ENCODE measurements at places on chromosomes 3 and 15.
A peak's percentile ranks its signal among the peaks of the same experiment; 100 is the strongest.

GRCh38 chr3:188867691-188868265 is 304.0 kb upstream of the TPRG1 start:
- DNase-seq, result no peak

DNA sequence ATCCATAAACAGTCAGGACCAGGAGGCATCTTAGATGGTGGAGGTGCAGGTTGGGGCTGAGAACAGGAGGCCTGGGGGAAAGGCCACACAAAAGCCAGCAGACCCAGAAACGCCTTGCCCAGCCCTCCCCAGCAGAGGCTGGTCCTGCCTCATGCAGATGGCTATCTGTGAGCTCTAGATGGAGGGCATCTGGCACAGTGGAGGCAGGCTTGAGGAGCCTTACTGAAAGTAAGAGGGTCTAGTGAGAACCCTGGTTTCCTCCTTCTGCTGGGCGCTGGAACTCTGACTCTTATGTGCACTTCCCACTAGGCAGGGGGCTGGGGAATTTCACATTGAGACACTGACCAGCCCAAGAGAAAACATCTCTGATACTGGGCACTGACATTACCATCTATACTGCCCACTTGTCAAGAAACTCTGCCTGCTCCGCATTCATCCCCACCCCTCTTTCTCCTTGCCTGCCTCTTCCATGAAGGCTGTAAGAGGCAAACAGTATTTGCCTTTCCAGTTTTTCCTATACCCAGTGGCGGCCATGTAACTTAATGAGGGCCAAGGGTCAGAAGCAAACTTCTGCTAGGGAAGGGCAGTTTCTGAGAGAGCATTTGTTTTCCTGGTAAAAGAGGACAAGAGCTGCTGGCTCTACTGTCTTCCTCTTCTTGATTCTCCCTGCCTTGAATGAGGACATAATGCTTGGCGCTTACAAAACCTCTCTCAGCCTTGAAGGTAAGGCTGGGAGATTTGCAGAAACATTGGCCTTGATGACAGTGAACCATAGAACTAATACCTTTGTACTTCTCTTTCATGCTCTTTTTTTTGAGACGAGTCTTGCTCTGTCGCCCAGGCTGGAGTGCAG is 4.4 kb upstream of the SCN5A start:
- no peak for DNase-seq

DNA sequence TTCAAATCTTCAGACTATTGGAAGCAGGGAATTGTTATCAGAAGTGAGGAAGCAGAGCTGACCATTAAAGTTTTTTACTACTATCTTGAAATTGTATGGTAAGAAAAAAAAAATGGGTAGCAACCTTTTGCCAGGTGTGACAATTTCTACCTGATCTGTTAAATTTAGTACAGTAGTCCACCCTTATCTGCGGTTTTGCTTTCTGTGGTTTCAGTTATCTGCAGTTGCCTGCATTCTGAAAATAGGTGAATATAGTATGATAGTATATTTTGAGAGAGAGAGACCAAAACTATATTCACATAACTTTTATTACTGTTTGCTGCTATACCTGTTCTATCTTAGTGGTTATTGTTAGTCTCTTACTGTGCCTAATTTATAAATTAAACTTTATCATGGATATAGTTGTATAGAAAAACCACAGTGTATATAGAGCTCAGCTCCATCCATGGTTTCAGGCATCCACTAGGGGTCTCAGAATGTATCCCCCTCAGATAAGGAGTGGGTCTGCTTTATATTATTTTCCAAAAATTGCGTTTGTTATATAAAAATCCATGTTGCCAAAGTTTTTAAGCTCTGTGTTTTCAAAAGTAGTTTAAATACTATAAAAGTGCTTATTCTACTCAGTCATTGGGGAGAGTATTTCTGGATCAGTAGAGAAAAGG is 69.9 kb downstream of the PTPRG start:
- DNase-seq, result no peak

DNA sequence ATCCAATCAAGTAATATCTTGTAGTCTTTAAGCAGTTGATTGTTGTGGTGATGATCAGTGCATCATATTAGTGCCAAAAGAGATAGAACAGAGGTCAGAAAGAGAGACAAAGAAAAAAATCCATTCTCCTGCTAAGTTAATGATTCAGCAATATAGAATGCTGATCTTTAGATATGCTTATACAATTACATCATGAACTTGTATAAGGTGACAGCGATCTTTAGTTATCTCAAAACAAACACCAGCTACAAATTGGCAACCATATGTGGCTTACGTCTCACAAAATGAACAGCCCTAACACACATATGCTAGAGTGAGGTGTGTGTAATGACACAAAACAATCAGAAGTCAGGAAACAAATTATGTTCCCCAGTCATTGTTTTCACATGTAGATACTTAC is 12.5 kb downstream of the LSAMP start:
- no peak for DNase-seq

- DNase-seq, result no peak
These were observed 114.2 kb upstream of the THRB start for GRCh38 chr3:24608701-24609390.

- no peak for DNase-seq
These were observed 145.7 kb upstream of the NPHP3 start for GRCh38 chr3:132867956-132868355.

DNA sequence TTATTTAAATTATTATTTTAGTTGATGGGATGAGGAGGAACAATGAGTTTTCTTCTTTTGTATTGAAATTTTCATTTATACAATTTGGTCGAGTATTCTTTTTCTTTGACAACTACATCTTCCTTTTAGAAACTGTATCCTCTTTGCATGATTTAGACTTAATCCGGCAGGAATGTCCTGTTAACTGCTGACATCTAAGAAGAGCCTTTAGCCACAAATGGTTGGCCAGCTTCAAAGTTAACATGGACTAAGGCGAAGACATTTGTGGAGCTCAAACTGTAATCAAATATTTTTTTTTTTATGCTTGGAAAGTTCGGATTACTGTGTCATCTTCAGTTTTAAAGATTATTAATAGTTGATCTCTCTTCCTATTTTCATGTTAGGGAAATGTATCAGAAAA is 43.2 kb downstream of the RIOX2 start:
- no peak for DNase-seq

GRCh38 chr3:145170121-145170520 is 990.9 kb downstream of the PLOD2 start:
- DNase-seq, result no peak

- no peak for DNase-seq
These were observed at the start of gene NR1I2 for GRCh38 chr3:119781330-119782198. TSS of gene NR1I2 (plus strand) at chr3:119782101.

DNA sequence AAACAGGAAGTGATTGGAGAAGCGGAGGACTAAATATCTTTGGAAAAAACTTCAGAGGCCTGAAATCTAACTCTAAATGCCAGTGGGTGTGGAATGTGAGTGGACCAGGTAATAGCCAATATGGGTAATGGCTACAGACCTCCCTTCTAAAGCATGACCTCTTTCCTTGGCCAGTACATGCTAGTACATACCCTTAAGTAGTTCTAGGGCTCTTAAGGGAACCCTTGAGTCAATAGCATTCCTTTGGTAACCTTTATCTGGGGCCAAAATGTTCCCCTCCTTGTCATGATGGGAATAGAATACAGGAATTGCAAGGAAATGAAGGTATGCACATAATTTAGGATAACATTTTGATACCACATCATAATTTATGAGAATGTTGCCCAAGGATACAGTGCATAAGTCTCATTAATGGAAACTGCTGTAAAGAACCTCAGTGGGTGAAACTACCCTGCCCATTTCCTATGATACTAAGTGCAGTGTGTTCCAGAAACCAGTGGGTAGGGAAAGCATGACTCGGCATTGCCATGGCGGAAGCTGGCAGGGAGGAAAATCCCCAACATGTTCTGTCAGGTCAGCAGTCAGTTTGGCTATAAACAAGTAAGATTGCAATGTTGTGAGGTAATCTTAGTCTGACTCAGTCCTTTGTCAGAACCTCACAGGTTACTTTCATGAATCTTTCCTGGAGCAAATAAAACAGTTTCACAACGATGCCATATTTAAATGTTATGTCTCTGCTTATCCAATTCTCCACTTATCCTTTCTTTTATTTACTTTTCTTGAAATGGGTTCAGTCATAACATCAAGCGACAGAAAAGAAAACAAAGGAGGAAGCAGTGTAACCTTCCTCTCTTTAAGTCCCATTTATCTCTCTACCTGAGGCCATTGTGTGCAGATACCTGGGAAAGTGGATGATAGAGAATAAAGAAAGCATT is 23.5 kb upstream of the RAP2B start:
- DNase-seq, result peak; percentile 91
